Cortex of kidney (tissue), 1 donor: ENCODE measurements at places on chromosomes 3 and 15.

- DNase-seq = no peak
These were observed 88.0 kb upstream of the ALCAM start for GRCh38 chr3:105278688-105279087.

GRCh38 chr15:78411061-78411460 is 27.0 kb upstream of the IREB2 start:
- no peak for DNase-seq

- DNase-seq = no peak
These were observed 157.8 kb downstream of the ADAMTS17 start for GRCh38 chr15:100183921-100184495.

GRCh38 chr3:56131974-56132590 is 336.2 kb downstream of the ERC2 start:
- no peak for DNase-seq

- no peak for DNase-seq
These were observed 26.1 kb upstream of the ZCWPW2 start for GRCh38 chr3:28322464-28322863.

DNA sequence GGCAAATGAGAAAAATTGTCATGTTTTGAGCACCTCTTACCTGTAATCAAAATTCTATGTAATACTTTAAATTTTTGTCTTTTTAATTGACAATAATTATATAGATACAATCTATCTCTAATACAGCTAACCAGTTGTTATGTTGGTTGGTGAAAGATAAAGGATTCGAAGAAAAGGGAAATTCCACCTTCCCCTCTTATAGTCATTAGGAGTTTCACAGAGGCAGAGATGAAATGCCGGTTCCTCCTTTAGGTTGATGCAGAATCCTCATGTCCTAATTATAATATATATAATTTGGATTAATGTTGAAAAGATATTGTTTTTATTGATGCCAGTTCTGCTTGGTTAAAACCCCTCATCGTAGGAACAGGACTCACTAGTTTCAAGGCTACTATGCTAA is 67.1 kb downstream of the LRCH3 start:
- DNase-seq = no peak

- DNase-seq = no peak
These were observed 62.8 kb downstream of the ISG20 start for GRCh38 chr15:88701561-88702095.

GRCh38 chr3:72998466-72998865 is 1.9 kb downstream of the PPP4R2 start:
- DNase-seq = no peak

DNA sequence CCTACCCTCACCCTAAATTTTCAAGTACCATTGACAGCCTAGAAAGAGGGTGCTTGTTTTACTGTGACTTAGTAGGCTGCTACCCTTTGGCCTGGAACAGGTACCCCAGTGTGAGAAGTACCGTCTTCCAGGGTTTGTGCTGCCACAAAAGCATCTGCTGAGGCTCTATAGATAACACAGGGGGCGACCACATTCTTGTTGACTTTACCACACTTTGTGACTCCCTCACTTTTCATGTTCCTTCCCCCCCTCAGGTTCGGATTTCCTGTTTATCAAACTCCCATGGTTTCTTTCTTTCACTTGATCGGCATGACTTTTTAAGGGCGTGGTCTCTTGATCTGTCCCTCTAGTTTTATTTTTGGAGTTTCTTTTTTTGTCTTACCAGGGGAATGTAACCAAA is 23.5 kb downstream of the EXOG start:
- no peak for DNase-seq

DNA sequence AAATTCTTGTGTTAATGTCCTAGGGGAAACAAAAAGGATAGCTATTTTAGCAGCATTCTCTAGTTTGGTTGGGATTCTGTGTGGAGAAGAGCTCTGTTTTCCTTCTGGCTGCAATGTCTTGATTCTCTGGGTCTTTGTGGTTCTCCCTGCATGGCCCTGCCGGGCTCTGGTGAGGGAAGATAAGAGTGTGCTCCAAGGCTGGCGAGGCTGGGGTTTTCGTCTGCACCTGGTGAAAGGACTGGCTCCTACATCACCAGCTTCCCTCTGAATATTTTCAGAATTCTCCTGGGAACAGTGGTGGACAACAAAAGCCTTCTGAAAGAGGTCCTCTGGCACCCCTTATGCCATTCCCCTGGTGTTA is 38.1 kb upstream of the SFMBT1 start:
- peak; percentile 8 for DNase-seq

- DNase-seq = no peak
These were observed 371.6 kb downstream of the MCTP2 start for GRCh38 chr15:94602754-94603470.

DNA sequence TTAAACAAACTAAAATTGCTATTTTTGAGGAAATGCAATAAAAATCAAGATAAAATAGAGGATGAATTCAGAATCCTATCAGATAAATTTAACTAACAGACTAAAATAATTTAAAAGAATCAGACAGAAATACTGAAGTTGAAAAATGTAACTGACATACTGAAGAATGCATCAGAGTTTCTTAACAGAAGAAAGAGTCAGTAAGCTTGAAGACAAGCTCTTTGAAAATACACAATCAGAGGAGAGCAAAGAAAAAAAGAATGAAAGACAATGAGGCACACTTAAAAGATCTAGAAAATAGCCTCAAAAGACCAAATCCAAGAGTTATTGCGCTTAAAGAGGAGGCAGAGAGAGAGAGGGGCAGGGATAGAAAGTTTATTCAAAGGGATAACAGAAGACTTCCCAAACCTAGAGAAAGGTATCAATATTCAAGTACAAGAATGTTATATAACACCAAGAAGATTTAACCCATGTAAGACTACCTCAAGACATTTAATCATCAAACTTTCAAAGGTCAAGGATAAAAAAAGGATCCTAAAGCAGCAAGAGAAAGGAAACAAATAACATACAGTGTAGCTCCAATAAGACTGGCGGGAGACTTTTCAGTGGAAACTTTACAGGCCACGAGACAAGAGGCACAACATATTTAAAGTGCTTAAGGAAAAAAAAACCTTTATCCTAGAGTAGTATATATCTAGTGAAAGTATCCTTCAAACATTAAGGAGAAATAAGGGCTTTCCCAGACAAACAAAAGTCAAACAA is 24.7 kb downstream of the PEAK1 start:
- DNase-seq = no peak

DNA sequence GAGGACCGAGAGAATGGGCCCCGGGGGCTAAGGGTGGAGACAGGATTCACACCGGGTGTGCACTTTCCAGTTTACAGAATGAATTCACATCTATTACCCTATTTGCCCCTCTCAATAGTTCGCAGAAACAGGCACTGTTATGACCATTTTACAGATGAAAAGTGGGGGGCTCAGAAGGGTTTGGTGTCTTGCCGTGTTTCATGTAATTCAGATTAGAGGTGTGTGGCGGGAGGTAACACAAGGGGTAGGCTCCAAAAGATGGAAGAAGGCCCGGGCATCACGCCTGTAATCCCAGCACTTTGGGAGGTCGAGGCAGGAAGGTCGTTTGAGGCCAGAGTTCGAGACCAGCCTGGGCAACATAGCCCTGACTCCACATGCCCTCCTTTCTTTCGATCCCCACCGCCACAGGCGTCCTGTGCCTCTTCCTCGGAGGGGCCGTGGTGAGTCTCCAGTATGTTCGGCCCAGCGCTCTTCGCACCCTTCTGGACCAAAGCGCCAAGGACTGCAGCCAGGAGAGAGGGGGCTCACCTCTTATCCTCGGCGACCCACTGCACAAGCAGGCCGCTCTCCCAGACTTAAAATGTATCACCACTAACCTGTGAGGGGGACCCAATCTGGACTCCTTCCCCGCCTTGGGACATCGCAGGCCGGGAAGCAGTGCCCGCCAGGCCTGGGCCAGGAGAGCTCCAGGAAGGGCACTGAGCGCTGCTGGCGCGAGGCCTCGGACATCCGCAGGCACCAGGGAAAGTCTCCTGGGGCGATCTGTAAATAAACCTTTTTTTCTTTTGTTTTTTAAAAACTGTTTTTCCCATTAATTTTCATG is 3.4 kb downstream of the DUOXA2 start:
- no peak for DNase-seq

- DNase-seq = no peak
These were observed 146.4 kb upstream of the LIPC start for GRCh38 chr15:58285212-58285920.

- DNase-seq = no peak
These were observed 40.5 kb downstream of the STT3B start for GRCh38 chr3:31573036-31573779.

DNA sequence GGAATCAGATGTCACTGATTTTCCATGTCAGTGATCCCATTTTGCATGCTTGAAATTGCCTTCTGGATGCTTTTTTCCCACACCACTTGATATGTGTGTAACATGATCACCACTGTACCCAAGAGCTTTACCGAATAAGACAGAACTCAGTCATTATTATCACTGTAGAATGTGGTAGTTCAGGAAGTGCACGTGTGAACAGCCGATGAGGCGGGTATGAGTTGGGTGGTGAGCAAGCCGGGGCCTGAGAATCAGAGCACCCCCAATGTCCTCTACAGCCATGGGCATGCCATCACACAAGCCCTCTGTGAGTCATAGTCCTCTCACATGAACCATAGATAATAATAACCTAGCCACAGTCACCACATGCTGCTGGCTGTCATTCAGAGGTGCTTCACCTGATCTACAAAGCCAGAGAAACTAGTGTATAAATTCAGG is 470.8 kb downstream of the SOX2 start:
- DNase-seq = no peak

GRCh38 chr3:73536336-73536895 is 88.3 kb downstream of the PDZRN3 start:
- no peak for DNase-seq

GRCh38 chr3:62669161-62669560 is 206.1 kb downstream of the CADPS start:
- DNase-seq = no peak

- DNase-seq = no peak
These were observed 89.6 kb upstream of the AADACL2 start for GRCh38 chr3:151644020-151644620.

- DNase-seq = no peak
These were observed 84.7 kb downstream of the DCUN1D1 start for GRCh38 chr3:182895513-182896112.

DNA sequence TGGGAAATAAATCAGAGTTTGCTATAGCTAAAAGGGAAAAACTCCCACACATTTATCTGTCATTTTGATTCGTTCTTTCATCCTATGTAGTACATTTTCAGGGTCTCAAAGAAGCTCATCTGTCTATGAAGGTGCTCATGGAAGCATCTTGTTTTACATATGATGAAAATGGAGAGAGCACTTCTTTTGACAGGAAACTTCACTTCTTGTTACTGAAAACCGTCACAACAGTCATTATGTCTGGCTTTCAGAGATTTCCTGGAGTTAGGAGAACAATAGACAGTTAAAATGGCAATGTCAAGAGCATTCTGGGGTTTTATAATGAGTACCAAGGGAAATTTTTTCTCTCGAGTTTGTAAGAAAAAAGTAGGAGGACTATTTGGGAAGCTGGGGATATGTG is 83.3 kb downstream of the TMEM108 start:
- DNase-seq = no peak

DNA sequence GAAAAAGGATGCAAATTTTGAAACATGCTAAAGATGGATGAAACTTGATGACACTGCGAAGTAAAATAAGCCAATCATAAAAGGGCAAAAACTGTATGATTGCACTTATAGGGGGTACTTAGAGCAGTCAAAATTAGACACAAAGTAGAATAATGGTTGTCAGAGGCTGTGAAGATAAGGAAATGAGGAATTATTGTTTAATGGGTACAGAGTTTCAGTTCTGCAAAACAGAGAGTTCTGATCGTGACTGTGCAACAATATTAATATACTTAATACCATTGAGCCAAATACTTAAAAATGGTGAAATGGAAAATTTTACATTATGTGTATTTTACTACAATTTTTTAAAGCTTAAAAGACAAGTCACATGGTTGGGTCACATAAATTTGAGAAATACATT is 35.1 kb downstream of the UBE3A start:
- DNase-seq = no peak

- DNase-seq = no peak
These were observed 71.5 kb upstream of the FILIP1L start for GRCh38 chr3:100185847-100186246.

DNA sequence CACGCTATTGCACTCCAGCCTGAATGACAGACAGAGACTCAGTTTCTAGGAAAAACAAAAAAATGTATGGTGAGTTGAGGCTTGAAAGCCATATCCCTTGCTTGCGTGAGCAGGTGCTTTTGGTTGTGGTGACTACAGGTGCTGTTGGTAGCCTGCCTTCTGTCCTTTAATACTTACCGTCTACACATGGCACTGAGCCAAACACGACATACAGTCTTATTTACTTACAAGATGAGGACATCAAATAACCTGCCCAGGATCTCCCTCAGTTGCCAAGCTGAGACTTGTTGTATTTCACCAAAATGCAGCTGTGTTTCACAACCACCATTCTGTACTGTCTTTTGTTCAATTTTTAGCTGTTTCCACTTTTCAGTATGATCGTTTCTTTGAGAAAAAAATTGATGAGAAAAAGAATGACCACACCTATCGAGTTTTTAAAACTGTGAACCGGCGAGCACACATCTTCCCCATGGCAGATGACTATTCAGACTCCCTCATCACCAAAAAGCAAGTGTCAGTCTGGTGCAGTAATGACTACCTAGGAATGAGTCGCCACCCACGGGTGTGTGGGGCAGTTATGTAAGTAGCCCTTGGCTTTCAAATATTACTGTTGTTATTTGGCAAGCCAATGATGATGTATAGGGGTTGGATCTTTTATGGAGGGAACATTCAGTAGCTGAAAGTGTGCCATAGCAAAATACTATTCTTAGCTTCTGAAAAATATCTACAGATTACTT is 6.5 kb downstream of the ALAS1 start:
- no peak for DNase-seq

GRCh38 chr3:177348974-177349373 is 151.7 kb upstream of the TBL1XR1 start:
- DNase-seq = no peak

DNA sequence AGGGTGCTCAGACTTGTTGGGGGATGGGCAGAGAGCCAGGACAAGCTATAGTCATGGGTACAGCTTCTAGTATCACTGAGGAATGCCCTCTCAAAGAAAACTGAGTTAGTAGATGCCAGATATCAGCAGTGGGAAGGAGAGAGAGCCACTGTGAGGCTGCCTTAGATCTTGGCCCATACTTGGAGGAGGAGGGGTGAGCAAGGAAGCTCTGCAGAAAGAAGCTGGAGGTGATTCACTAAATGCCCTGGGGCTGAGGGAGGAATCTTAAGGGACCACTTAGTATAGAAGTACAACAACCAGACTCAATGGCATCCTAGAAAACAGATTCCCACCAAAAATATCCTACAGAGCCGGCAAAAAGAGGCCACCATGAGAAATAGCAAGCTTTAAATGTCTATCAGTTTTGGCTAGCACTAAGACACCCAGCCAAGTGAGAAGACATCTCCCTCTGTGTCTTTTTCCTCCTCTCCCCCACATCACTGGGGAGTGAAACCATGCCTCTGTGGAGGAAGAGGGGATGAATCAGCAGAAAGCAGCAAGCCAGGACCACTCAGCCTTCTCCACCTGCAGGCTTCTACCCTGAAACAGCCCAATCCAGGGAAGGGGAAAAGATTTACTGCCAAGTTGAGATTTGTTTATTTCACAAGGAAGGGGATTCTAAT is 282.5 kb upstream of the STT3B start:
- DNase-seq = no peak
